Subcutaneous adipose tissue (tissue), 4 donors: ENCODE measurements at places on chromosomes 5 and 9. TPM values are rescaled to one million over a fixed set of nuclear protein-coding genes. Genes with fewer than 3 reads are reported as not detected.

Gene AK3
- 184 TPM for total RNA-seq

Gene C1QTNF3
- total RNA-seq, result 5.3 TPM

Gene PCDHGA5
- 3.1 TPM for total RNA-seq

Gene IRX2
- total RNA-seq, result 4.3 TPM

Gene TRMO
- total RNA-seq, result 21.7 TPM

Gene SUSD3
- 2.2 TPM for total RNA-seq

Gene PCDHGB2
- 5.3 TPM for total RNA-seq

Gene GPR150
- 0.33 TPM for total RNA-seq

Gene APBA1
- 7.6 TPM for total RNA-seq

Gene ZBTB26
- total RNA-seq, result 9.0 TPM

Gene ARHGEF39
- not detected for total RNA-seq

Gene IL5
- total RNA-seq, result not detected

Gene NKD2
- not detected for total RNA-seq

Gene ZFP37
- total RNA-seq, result 2.4 TPM

Gene C9
- 0.38 TPM for total RNA-seq

Gene CNTFR
- 130 TPM for total RNA-seq

Gene CCL28
- 2.3 TPM for total RNA-seq

Gene GRM6
- total RNA-seq, result not detected

Gene NPR2
- 25.8 TPM for total RNA-seq

Gene ARHGEF28
- total RNA-seq, result 11.6 TPM

Gene SARDH
- 0.88 TPM for total RNA-seq

Gene PCDHGA11
- total RNA-seq, result 6.2 TPM

Gene MYOT
- total RNA-seq, result not detected

Gene BRD9
- total RNA-seq, result 22.6 TPM

Gene PKD2L2
- total RNA-seq, result not detected

Gene OR1B1
- total RNA-seq, result 1.2 TPM

Gene DRD1
- total RNA-seq, result not detected

Gene IL7R
- 3.8 TPM for total RNA-seq

Gene C5orf47
- total RNA-seq, result not detected

Gene SHOC1
- not detected for total RNA-seq

Gene FLT4
- 10.9 TPM for total RNA-seq

Gene TTC16
- total RNA-seq, result 0.16 TPM

Gene MAN1B1
- 44.8 TPM for total RNA-seq

Gene SLCO6A1
- not detected for total RNA-seq

Gene TERT
- not detected for total RNA-seq

Gene LCN1
- not detected for total RNA-seq

Gene PCDHGA4
- total RNA-seq, result 3.1 TPM

Gene HARS2
- total RNA-seq, result 23.2 TPM

Gene SH3PXD2B
- total RNA-seq, result 48.7 TPM

Gene MAP1B
- 615 TPM for total RNA-seq

Gene HMGCS1
- 36.7 TPM for total RNA-seq

Gene AGXT2
- total RNA-seq, result not detected

Gene IL33
- 15.9 TPM for total RNA-seq

Gene NEUROG1
- not detected for total RNA-seq

Gene FSD1L
- total RNA-seq, result 5.1 TPM

Gene SAPCD2
- 0.66 TPM for total RNA-seq

Gene WNK2
- not detected for total RNA-seq

Gene QRFP
- not detected for total RNA-seq

Gene F2RL2
- not detected for total RNA-seq

Gene SPATA9
- 4.7 TPM for total RNA-seq

Gene ABCA2
- total RNA-seq, result 20.2 TPM

Gene SHB
- 2.6 TPM for total RNA-seq

Gene ORM2
- not detected for total RNA-seq

Gene CXXC5
- total RNA-seq, result 33.3 TPM

Gene LCN9
- not detected for total RNA-seq

Gene GALNT12
- 2.9 TPM for total RNA-seq

Gene PCDHGC3
- 35.4 TPM for total RNA-seq

Gene NMUR2
- not detected for total RNA-seq

Gene CARTPT
- not detected for total RNA-seq
